ENCODE measurements at places on chromosomes 1 and 21.

DNA sequence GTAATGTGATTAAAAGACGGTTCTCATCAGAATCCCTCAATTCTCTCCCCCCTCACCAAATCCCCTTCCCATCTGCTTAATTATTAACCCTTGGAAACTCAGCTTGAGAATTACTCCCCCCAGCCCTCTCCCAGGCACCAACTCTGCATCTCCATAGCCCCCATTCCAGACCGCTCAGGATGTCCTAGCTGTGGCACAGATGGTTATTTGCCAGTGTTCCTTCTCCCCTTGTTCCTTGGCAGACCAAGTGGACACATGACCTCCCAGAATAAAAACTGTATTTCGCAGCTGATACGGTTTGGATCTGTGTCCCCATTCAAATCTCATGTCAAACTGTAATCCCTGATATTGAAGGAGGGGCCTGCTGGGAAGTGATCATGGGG lies 14.6 kb downstream of the HENMT1 start:
- DNase-seq, result no peak

GRCh38 chr1:100523038-100523652 lies 14.8 kb upstream of the GPR88 start:
- no peak for DNase-seq

DNA sequence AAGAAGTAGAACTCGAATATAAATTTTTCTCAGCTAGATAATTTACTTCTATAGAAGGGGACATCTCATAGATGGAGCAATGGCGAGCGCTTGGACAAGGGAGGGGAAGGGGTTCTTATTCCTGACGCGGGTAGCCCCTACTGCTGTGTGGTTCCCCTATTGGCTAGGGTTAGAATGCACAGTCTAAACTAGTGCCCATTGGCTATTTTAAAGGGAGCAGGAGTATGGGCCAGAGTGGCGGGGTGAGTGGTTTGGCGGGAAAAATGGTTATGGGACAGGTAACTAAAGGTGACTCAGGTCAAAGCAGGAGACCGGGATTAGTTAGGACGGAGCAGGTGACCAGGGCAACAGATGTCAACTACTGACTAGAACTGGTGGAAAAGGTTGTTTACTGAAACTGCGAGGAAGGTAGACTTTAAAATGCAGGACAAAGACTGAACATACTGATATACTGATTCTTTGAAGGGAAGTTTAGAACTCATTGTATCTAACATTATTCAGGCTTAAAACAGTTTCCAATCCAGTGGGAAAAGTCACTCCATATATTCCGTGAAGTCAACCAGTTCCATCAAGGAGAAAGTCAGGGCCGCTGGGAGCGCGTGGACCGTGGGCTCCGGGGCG lies 940 bp upstream of the ATAD3A start:
- no peak for DNase-seq

DNA sequence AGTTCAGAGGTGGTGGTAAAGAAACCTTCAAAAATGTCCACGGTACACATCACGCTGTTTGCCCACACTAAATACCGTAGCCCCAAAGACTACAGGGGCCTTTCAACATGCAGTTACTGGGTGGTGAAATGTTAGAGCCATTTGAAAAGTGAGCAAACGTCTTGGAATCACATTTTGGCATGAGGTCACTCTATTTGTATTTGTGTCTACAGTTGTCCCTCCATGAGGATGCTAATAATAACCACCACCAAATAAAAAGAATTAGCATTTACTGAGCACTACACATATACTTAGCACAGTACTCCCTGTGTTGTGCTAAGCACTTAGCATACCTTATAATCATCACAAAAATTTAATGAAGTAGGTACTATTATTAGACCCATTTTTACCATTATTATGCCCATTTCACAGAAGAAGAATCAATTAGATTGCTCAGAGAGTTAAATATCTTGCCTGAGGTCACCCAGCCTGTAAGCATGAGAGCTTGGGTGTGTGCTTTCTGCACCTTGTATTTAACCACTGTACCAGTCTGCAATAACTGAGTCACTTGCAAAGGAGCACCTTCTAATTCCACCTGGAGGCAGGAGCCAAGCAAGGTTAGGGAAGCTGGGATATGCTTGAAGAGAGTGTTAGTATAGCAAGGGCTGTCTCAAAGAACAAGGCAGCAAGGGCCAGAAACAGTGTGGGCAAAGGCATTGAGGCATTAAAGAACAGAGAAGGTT lies 57.4 kb downstream of the DNTTIP2 start:
- DNase-seq, result no peak

GRCh38 chr1:47774986-47775834 lies 222.0 kb downstream of the TRABD2B start:
- no peak for DNase-seq

GRCh38 chr1:236618507-236618906 lies 14.2 kb upstream of the HEATR1 start:
- no peak for DNase-seq

- DNase-seq, result no peak
These were observed 18.4 kb upstream of the COP1 start for GRCh38 chr1:176225479-176225875.

All from stimulated activated CD8-positive, alpha-beta memory T cell treated with anti-CD3 and anti-CD28 coated beads, Interleukin-4, amount 100 ng/mL, for 4 hours (primary cell).